ENCODE measurements at places on chromosomes 5 and 9.
A peak's percentile ranks its signal among the peaks of the same experiment; 100 is the strongest.

DNA sequence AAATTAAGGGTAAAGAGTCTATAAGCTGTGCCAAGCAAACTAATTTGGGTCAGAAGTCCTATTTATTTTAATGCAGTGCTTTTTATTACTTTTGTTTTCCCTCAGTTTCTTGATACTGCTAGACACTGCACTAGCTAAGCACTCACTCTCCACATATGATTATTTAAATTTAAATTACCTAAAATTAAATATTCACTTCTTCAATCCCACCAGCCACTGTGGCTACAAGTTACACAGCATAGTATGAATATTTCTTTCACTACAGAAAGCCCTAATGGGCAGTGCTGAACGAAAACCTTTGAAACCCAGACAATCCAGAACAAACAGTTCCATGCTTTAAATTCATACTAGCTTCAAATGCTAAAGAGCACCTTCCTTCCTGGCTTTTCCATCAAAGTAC, 23.6 kb downstream of the ABHD17B start:
- no peak for DNase-seq

DNA sequence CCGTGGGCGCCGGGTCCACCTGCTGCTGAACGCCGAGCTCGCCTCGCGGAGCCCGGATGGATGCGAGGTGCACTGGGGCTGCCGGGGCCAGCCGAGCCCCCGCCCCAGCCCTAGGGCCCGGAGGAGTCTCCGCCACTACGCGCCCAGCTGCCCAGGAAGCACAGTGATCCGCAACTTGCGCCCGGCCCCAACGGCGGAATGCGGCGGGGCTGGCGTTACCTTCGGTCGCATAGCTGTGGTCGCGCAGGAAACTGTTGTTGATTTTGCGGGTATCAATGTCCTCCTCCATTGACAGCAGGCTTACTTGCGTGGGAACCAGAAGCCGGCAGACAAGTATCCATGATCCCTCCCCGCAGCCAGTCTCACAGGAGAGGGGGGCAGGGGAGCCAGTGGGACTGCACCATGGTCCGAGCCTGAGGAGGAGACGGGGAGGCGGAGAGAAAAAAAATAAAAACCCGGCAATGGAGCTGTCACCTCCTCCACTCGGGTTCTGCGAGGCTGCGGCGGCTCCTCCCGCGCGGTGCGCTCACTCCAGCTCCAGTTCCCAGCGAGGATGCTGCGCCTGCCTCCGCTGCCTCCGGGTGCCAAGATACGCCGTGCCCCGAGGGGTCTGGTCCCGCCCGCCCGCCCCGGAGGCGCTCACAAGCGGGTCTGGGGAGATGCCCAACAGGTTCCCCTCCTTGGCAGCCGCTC, 628 bp downstream of the PPP2R2B start:
- peak; percentile 22 for DNase-seq

DNA sequence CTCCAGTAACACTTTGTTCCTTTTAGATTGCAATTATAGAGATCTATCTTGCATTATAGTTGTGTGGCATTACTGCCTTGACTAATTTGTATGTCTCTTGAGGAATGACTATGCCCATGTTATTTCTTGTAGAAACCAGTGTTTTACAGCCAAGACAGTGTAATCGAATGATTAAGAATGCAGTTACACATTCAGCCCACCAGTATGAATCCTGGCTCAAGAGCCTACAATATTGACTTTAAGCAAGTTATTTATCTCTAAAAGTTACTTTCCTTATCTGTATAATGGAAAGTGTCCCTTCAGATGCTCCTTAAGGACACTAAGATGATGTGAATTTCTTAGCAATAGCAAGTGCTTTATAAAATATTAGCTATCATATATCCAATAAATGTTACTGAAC, 9.7 kb upstream of the SNX24 start:
- no peak for DNase-seq

DNA sequence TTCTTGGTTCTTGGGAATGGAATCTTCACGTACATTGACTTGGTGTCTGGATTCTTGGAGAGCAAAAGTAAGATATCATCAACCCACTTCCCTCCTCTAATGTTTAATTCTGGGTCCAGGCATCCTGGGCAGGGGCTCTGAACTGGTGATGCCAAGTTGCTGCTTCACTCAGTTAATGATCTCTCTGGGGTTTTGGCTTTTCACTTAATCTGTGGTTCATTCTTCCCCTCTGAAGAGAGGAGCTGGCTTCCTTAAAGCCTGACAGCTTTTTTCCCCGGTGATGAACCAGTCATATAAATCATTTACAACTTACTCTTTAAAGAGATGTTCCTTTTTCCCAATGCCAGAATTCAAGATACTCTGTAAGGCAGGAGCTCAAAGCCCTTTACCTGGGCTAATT, 65.9 kb downstream of the ARHGAP26 start:
- no peak for DNase-seq

GRCh38 chr5:135138116-135138850, 104.3 kb upstream of the PITX1 start:
- peak; percentile 60 for DNase-seq

DNA sequence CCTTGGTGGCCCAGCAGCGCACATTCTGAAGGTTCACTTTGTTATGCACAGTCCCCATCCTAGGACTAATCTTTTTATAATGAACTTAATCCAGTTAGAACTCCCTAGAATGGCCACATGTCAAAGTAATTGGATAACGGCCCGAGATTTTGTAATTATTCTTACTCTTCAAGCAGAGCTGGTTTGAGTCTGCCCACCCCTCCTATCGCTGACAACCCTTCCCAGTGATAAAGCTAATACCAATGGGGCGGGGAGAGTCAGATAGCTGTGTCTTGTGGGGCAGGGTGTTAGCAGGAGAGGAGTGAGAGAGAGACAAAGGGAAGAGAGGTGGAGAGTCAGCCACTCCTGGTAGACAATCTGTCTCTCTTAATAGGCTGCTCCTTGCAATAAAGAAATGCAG, 356.9 kb downstream of the SLIT3 start:
- DNase-seq = no peak

GRCh38 chr9:68653141-68653595, 51.9 kb upstream of the PIP5K1B start:
- DNase-seq = no peak

DNA sequence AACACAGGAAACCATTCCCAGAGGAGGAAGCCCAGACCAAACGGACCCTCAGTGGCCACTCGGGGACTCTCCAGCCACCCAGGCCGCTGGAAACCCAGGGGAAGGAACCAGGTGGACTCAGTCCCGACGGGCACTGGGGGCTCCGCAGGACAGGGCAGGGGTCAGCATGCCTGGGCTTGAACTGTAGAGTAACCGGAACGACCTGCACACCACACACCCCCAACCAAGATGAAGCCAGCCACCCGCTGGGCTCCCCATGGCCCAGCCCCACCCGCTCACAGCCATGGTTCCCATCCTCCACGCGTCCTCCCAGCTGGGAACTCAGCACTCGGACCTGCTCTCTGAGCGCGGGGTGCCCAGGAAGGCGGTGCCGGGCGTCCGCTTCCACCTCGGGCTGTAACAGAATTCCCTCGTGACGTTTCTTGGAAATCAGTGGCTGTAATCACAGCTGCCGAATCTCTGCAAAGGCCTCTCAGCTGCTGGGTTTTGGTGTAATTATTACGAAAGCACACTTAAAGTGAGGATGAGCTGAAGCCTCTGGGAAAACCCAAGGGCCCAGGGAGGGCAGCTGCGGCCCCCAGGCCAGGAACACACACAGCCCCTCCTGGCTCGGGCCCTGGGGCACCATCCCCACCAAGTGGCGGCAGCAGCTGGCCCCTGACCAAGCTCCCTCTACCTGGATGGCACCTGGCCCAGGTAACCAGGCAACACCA, 13.8 kb downstream of the NACC2 start:
- DNase-seq = no peak

DNA sequence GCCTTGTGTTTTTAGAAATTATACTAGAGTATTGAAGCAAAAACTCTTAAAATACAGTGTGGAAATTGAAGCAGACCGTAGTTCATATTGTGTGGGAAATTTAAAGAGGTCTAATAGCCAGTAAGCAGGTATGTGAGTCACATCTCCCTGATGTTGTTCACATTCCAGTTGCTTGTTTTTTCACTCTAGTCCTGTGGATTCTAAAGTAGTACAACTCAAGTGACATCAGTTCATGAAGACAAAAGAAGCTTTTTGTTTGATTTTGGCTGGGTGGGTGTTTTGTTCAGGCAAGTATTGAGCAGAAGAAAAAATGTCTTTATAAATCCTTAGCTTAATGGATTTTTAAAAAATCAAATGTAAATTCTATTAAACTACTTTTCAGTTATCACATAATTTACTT, 216.2 kb downstream of the MAN2A1 start:
- DNase-seq = no peak

- peak; percentile 43 for DNase-seq
Measured at GRCh38 chr9:93223260-93224180, 39.6 kb downstream of the WNK2 start.

DNA sequence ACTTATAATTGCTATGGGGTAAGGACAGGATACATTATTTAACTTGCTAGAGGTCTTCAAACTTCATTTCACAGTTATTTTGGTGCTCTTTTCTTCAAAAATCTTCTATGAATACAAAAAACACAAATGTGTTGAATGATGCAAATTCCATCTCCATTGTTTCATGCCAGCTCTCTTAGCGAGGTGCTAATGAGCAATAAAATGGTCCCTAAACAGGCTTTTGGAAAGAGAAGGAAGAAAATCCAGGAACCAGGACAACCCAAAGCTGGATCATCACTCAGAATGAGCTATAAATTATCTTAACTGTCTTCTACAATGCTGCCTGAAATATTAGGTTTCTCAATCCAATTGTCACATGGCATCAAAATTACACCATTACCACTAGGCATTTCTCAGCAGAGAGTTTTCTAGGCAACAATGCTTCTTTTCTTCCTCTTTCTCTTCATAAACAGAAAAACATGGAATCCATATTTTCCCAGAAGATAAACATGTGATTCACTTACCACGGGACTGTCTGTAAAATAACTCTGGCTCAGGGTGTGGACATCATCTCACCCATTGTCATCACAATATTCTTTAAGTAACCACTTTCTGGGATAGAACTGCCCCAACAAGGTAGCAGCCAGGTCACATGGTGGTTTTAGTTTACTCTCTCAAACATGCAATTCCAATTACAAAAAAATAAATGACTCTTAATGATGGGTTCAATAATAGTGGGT, 249.4 kb downstream of the NPR3 start:
- no peak for DNase-seq

DNA sequence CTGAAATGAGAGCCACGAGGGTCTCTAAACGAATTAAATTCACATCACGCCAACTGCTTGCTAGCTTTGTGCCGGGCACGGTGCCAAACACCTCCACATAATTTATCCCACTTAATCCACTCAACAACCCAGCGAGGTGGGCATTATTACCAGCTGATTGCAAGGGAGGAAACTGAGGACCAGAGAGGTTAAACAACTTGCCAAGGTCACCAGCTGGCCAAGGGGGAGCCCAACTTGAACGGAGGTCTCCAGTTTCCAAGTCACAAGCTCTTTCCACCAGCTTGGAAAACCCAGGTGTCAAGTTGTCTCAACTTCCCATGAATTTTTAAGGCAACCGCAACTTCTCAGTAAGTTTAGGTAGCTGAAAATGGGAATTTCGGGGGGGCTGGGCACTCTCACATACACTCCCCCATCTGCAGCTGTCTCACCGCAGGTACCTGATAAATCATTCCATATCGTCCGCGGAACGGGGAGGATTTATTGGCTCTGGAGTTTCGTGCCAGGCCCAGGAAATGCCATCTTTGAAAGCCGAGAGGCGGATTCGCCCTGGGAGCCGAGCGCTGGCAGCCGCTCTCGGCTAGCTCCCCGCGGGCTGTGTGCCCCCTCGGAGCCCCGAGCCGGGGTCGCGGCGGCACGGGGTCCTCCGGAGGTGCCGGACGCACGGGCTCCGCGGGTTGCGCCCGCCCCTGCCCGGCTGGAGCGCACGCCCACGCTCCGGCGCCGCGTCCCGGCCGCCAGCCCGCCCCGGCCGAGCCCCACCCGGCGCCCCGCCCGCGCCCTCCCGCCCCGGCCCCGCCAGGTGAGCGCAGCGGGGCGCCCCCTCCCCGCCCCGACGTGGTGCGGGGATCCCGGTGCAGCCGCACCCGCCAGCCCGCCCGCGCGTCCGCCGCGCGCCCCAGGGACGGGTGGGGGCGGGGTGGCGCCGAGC, 617 bp downstream of the PTPN3 start:
- peak; percentile 26 for DNase-seq

DNA sequence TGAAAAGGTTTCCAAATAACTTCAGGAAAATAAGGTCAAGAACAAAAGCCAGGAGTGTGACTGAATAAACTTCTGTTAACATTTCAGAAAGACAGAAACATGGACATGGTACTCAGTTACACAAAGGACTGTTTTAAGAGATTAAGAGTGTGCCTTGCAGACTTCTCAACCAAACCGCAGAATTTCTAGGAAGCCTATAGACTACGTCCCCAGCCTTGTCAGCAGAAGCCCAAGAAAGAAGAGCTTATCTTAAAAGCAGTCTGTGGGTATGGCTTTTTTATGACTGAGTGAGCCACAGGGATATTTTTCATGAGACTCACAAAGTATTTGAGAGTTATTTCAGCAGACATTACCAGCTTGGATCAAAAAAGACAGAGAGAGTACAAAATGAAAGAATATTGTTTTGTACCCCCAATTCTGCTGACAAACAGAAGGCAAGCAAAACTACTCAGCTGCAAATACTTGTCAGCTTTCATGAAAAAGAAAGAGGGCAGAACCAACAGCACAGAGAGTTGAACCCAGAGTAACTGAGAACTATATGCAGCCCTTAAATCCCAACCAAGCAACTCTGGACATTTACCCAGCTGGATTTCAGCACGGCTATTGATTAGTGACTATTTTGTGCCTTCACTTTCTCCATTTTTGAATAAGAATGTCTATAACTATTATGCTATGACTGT, 711.0 kb upstream of the CTNND2 start:
- no peak for DNase-seq

GRCh38 chr5:71740015-71740753, 21.1 kb downstream of the CARTPT start:
- DNase-seq = no peak
